Nucleus accumbens (tissue), 56 donors: ENCODE measurements at places on chromosomes 5 and 9.

- no peak for DNase-seq
Measured at GRCh38 chr9:19533373-19533772, 124.6 kb downstream of the ACER2 start.

DNA sequence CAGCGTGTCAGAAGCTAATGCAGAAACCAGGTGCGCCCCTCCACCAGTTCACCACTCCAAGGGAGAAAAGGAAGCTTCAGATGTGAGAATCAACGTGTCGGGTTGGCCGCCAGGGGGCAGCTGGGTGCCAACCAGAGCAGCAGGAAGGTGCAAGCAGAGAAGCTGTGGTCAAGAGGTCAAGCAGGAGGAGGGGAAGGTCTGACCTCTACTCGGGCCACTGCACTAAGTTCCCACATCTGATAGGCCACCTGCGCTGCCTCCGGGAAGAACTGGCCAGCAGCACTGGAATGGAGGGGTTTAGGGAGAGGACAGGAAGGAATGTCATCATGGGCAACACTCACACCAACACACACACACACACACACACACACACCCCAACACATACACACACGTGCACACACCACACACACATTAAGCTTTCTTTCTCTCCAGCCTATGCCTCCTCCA, 31.4 kb downstream of the ANXA6 start:
- DNase-seq: peak; percentile 24

DNA sequence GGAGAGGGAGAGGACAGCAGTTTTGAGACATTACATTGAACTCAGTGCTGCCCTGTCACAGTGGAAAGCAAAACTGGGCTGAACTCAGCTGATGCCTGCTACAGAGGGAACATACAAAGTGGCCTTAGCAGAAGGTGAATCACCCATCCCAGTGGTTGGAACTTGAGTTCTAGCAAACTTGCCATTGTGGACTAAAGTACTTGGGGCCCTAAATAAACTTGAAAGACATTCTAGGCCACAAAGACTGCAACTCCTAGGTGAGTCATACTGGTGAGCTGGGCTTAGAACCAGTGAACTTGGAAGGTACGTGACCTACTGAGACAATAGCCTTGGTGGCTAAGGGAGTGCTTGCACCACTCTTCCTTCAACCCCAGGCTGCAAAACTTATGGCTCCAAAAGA, 155.7 kb upstream of the RIOK2 start:
- no peak for DNase-seq

- no peak for DNase-seq
Measured at GRCh38 chr5:120199559-120199958, 264.5 kb upstream of the PRR16 start.
